ENCODE measurements at places on chromosomes 3 and 15.

- no peak for DNase-seq
Measured at GRCh38 chr3:127754411-127755304, 67.7 kb downstream of the MGLL start.

DNA sequence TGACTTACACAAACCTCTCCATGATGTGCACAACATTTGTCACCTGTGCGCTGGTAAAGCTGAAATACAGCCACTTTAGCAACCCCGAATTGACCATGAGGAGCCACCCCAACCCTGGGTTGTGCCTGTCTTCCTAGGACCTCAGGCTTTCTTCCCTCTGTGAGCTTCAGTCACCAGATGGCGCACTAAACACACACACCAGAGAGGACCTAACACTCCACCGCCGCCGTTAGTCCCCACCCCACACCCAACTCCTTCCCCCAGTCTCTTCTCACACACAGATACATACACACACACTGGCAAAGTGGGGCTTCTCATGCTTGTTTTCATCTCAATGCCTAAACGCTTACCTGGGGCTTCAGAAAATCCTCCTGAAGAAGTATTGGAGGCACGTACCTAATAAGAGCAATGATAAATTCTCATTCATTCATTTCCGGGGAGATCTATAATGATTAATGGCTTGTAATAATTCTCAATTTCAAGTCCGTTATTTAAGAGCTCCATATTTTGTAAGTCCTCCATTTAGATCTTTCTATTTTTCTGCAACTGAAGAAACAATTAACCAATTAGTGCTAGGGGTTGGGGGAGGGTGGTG is 2.1 kb upstream of the CCDC80 start:
- DNase-seq, result peak; percentile 89

- no peak for DNase-seq
Measured at GRCh38 chr3:125107861-125108567, 52.2 kb upstream of the HEG1 start.

DNA sequence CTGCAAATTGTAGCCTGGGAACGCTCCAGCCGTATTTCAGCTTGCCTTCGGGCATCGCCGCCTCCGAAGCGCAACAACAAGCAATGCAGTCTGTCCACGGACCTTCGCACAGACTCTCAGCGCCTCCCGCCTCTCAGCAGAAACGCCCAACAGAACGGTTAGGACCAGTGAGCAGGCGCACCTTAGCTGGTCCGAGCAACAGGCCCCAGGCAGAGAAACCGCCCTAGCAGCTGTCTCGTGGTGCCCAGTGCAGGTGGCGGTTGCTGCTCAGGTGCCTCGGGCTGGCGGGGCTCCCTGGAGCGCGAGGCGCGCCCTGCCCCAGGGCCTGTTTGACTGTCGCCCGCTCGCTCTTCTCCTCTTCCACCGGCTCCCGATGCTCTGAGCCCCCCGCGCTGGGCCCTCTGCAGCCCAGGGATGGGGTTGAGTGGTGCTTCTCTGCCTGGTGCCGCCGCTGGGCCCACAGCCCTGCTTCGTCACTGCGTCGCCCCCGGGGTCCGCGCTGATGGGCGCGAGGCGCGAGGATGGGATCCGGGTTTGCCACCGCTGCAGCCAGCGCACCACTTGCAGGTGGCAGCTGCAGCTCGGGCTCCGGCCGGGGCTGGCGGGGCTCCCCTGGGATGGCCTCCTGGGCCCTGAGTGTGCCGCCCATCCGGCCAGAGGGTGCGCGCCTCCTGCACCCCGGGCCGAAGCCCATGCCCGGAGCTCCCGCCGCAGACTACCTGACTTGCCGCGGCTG is 268.4 kb upstream of the FRG2C start:
- DNase-seq, result no peak

DNA sequence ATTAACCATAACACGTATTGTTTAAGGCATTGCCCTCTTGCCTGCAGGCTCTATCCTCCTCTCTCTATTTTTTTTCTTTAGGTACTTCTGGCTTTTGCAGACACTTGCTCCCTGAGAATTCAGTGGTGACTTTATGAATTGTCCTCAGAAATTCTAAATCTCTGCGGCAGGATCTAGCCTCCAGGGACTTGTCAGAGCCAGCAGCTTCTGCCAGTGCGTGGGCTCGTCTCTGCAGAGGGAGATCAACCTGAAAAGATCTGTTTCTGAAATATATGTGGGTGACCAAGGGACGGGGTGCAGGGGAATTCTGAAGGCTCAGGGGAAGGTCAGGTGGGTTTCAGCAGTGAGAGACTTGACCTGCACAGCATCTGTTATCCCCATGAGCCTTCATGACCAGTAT is 326.1 kb upstream of the LRRFIP2 start:
- DNase-seq, result no peak

DNA sequence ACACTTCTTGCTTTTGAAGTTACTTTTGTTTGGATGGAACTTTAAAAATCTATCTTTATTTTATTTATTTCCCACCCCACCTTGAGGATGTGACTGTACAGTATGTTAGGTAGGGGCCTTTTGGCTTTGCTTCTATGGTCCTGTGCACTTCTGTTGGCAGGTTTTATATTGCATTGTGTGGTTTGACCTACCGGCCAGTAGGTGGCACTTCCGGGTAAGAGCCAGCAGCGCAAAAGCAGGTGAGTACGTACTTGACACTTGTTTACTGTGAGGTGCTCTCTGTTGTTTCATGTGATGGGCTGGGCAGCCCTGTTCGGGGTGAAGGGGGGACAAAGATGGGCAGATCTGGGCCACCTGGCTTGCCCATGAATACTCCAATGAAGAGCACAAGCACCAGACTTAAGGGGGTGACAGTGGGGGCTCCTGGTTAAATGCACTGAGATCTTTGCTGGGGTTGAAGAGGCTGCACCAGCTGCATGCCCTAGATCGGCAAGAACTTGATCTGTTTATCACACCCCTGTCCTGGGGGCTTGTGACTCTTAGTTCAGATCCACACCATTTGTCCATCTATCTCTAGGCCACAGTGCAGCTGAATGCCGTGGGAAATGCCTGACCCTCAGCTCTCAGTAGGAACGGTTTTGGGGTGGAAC is 131.6 kb downstream of the NLGN1 start:
- no peak for DNase-seq

- no peak for DNase-seq
Measured at GRCh38 chr3:183381673-183382072, 46.7 kb downstream of the MCF2L2 start.

DNA sequence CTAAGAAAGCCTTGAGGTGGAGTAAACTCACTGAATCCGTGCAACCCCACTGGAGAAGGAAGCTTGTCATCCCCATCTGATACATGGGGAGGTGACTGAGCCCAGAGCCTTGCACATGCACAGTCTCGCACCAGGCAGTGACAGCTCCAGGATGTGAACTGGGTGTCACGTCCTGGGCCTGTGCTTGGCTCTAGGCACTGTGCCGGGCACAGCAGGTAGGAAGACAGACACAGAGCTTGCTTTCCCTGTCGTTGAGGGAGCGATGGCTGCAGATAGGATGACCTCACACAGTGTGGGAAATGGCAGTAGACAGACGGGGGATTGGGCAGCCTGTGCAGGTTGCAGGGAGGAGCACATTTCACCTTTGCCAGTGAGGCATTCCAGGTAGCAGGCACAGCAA is 12.2 kb upstream of the ATP2B2 start:
- DNase-seq, result no peak

DNA sequence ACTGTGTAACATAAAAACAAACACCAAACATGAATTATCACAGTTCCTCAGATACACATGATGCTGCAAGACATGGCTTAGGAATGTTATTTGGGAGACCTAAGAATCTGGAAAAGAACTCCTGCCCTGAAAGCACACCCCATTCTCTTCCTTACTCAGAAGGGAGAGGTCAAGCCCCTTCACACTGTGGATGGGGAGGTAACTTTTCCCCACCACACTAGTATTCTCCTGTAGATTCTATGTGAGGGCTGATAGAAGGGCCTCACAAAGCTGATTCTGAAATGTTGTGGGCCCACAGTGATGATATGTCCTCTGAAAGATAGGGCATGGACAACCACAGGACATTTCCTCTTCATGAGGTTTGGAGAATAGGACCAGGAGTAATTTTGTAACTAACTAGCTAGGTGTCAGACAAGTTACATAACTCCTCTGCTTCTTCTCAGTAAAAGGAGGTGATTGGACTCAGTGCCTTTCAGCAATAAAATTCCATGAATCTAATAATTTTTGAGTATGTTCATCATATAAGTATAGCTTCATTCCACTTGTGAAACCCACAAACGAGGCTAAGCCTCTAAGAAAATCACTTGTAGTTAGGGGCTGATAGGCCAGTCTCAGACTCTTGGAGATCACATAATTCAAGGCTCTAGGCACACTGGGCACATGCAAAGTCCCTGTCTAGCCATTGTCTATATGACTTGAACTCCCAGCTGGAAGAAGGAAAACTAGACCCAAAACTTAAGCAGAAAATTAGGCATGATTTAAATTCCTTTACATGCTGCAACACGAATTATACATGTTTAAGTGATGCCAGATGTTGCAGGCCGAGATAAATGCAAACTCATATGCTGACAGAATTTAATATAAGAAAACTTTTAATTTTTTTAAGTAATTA is 7.5 kb downstream of the PTX3 start:
- no peak for DNase-seq

- no peak for DNase-seq
Measured at GRCh38 chr15:80988148-80988796, 1.3 kb downstream of the MESD start.

DNA sequence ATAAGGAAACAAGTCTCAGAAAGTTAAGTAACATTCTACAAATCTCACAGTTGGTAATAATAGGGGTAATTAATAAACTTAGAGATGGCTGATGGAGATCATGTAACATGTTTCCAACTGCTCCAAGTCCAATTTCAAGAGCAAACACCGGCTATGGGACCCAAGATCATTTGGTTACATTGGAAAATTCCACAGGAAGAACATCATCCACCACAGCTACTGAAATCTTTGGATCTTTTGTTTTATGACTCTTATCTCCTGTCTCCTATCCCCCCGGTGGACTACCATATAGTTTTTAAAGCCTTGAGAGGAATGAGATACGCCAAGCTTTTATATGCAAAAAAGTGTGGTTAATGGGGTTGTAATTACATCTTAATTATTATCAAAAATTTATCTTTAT is 216.1 kb downstream of the WNT5A start:
- DNase-seq, result no peak

DNA sequence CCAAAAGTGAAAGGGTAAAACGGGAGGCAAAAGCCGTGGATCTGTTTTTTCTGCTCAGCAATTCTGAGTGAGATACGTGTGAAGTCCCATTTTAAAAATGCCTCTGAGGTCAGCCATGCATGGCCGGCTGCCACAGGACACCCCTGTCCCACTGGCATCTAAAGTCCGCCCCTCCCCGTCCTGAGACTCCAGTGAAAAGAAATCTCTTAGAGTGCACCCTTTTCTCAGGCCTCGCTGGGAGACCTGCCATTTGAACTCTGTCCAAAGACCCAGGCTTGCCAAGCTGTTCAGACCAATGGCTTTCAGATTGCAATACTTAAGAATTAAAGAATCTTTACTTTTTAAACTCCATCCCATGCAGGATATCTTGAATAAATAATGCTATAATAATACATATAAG is 61.0 kb upstream of the SLC24A5 start:
- DNase-seq, result no peak

GRCh38 chr3:69439643-69440270 is 53.9 kb upstream of the FRMD4B start:
- no peak for DNase-seq

GRCh38 chr3:64687086-64687780 is 567 bp downstream of the ADAMTS9 start:
- no peak for DNase-seq

DNA sequence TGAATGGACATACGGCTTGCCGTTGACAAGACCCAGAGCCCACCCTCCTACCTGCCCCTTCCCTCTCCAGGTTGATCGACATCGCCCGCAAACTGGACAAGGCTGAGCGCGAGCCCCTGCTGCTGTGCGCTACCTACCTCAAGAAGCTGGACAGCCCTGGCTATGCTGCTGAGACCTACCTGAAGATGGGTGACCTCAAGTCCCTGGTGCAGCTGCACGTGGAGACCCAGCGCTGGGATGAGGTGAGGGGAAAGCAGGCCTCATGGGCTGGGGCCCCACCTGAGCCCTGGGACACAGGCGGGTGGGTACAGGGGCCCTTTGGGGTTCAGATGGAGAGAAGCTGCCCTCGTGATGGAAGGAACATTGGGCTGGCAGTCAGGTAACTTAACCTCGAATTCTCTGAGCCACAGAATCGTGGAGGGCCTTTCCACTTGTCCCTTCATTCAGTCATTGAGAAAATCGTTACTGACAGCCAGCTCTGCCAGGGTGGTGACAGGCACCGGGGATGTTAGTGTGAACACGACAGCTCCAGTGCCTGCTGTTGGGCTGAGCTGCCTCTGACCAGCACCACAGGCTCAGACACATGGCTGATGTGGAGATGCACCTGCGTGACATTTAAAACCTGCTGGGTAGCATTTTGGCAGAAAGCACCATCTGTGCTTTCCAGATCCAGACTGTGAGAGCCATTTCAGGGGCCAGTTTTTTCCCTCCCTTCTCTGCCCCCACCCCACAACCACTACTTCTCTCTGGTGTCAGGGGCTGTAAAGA is 25.6 kb upstream of the RHO start:
- DNase-seq, result no peak

DNA sequence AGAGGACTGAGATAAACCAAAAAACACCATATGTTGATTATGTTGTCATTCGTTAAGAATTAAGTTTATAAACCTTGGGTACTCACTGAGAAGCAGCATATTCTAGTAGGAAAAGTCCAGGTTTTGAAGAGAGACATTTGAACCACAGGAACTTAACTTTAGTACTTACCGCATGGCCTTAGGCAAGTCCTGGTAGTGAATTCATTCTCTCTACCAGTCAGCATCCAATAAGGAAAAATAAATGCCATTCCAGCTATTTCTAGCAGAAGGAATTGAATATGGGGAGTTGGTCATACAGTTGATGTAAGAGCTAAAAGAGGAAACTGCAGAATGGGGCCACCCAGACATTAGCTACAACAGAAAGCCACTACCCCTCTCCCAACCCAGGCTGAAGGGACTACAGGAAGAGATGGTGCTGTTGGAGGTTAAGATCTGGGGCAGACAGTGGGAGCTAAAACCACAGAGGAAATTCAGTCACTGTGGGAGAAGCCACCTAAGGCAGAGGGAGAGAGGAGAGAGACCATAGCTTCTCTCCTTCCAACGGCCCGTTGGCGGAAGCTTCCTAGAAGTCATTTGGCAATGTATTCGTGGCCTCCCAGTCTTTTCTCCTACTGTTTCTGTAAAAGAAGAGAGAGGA is 133.8 kb upstream of the RARB start:
- DNase-seq, result no peak

- DNase-seq, result no peak
Measured at GRCh38 chr3:111107662-111108035, 36.0 kb downstream of the NECTIN3 start.

Data from activated naive CD4-positive, alpha-beta T cell treated with anti-CD3 and anti-CD28 coated beads, Interleukin-2, amount 10 ng/mL, durations not matched to agents 7 days and 5 days (primary cell).